IPS DF 6.9 (cell line): ENCODE measurements at places on chromosomes 2 and 18.
A peak's percentile ranks its signal among the peaks of the same experiment; 100 is the strongest.

GRCh38 chr18:23205980-23206379 is 70.7 kb downstream of the CABLES1 start:
- no peak for DNase-seq

DNA sequence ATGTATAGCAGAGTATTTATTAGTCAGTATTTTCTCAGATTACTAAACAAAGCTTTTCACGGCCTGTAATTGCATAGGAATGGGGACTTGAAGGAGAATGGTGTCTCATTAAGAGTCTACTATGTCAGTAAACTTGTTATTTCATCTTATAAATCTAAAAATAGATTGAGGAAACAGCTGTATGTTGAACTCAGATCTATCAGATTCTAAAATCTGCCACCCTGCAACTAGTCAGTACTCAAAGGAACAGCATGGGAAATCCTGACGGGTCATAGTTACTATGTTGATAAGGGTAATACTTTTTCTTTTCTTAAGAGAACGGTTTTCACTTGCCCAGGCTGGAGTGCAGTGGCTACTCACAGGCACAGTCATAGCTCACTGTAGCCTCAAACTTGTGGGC is 70.2 kb upstream of the EMILIN2 start:
- no peak for DNase-seq

DNA sequence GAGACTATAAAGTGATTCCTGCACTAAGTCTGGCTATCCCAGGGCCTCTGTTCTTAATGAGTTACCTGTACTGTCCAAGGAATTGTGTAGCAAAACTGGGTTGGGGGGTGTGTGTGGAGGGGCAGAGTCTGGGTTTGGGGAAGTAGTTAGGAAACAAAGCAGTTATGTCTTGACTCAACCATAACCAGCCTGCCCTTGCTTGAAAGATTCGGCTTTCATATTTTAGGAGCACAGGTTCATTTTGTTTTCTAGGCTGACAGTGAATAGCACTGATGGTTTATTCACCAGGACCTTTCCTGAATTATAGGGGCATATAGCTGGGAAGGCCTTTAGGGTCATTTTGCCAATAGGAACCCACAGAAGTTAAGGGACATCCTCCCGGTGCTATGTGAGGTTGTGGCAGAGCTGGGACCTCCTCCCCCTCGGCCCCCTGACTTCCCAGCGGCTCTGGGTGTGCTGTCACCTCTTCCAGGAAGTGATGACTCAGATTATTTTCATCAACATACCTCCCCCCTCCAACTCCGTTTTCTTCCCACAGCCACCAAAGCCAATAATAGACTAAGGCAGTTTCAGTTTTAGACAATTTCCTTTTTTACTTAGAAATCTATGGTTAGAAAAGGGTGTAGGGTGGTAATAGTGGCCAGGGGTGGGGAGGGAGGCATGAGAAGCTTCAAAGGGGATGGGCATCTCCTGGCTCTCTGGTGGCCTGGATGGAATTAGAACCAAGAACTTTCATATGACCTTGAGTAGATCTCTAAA is 44.8 kb downstream of the SETBP1 start:
- no peak for DNase-seq

DNA sequence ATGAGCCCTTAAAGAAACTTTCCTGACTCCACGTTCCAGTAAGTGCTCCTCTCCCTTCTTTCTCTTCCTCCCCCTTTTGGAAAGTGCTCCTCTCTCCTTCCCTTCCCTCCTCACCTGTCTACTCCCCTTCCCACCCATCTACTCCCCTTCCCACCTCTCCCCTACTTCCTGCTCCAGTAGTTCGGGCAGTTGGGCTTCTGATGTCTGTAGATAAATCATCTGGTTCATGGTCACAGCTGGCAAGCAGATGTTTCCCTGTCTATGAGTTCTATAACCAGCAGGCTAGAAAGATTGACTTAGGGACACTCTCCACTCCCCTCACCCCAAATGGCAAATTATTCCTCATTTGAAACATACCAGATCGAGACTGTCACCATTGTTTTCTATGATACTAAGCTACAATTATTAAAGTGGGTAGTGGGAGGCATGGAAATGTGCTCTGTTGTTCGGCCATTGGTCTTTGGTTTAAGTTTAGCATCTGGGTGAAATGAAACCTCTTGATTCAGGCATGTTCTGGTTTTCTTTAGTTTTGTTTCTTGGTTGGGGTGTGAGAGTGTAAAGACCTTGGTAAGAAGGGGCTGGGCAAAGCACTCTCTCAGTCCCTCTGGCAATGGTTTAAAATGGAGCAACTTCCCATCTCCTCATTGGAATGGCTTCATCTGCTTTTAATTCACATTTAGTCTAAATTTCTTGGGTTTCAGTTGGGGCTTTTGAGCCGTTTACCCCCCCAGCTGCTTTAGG is 413.2 kb upstream of the SPRED2 start:
- DNase-seq, result no peak

- no peak for DNase-seq
Measured at GRCh38 chr2:42249887-42250286, 80.7 kb downstream of the EML4 start.

DNA sequence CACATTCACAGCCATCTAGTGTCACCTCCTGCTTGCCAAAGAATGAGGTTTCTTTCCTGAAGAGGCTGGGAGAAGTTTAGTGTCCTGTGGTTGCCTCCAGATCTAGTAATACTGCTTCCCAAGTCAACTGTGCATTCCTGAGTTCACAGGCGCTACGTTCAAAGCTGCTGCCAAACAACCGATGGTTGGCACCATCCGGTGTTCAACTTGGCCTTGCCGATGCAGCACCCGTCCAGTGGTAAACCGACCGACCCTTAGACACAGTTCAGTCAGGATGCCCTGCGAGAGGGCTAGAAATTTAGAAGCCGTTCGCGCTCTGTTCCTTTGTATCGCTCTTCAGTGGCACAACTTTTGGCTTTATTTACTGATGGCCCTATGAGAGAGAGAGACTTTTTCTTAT is 28.6 kb downstream of the RMC1 start:
- DNase-seq, result no peak

DNA sequence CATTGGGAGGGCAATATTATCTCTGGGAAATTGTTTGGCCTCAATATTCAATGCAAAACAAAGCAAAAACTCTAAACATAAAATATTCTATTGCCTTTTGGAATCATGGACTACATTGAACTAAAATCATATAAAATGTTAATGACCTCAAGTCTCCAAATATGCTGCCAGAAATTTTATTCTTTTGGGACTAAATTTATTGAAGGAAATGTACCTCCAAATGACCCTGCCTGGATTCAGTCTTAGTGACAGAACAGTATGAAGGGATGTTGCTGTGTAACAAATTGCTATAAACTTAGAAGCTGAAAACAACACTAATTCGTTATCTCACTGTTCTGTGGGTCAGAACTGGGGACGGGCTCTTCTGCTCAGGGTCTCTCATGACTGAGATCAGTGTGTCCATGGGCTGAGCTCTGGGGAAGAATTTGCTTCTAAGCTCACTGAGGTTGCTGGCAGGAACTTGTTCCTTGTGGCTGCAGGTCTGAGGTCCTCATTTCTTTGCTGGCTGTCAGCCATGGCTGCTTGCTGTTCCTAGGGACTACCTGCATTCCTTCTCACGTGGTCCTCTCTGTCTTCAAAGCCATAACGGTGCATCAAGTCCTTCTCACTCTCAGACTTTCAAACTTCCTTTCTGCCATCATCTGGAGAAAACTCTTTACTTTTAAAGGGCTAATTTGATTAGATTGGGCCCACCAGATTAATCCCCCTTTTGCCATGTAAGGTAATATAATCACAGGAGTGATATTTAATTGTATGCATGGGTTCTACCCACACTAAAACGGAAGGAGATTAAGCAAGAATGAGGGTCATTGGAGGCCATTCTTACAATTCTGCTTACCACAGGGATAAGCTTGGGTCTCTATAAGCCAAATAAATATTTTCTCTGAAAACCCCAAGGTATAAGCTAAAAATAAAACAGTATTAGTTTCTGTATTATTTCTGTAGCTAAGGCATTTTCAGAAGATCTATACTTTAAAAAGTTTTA is 149.0 kb downstream of the ADCYAP1 start:
- DNase-seq, result no peak

DNA sequence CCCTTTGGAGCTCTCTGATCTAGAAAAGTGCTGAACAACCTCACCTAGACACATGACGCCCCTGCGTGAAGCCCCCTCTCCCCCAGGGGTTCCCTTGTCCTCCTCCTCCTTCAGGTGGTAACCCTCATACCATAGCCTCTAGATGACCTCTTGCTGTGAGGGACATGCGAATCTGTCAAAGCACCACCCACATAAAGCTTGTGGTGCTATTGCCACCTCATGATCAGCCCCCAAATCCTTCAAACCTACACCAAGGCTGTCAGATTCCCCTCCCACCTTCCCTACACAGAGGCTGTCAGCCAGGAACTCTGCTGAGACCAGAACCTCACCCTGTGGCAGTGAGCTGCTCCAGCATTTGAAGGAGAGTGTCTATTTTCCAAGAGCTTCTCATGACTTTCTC is 43.1 kb upstream of the TEX51 start:
- DNase-seq, result no peak

- peak; percentile 35 for DNase-seq
Measured at GRCh38 chr18:55096263-55096951, 137.1 kb upstream of the CCDC68 start.

- DNase-seq, result no peak
Measured at GRCh38 chr18:58221060-58221725, 177.2 kb downstream of the NEDD4L start.

- peak; percentile 41 for DNase-seq
Measured at GRCh38 chr2:206693399-206694137, 24.6 kb downstream of the DYTN start.

DNA sequence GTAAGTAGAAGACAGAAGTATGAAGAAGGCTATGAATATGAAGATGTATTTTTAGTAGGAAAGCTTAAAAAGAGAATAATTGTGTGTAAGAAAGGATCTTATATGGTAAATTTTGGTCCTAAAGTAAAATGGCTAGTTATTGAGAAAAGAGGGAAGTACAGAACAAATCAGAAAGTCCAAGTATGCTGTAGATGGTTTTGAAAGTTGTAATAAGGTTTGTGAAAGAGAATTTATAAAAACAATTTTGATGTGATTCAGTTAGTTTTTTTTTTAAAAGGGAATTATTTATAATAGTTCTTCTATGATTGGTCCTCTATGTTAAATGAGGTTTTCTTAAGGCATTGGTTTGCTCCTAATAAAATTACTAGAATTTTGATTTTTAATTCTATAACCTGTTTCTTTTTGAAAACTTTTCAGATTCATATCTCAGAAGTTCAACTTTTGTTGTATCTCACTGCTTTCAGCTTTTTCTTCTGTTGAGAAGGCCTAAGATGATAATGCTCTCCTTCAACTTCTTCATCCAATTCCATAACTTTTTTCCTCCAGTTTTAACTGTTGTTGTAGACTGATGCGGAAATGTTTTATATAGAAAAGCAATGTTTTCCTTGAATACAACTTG is 322.7 kb downstream of the NOL4 start:
- DNase-seq, result no peak

DNA sequence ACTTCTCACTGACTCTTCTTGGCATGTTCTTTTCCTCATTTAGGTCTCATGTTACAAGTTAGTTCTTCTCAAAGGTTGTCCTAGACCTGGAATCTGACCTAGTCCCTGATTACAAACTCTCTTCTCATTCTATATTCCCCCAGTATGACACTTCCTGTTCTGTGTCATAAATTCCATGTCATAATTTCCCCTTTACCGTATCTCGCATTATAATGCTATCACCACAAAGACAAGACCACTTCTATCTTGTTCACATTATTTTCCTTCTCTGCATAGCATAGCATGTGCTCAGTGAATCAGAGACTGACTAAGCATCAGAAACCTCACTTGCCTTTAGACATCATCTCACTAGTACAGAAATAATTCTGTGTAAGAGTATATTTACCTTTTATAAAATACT is 63.6 kb upstream of the CAVIN2 start:
- DNase-seq, result no peak

- DNase-seq, result no peak
Measured at GRCh38 chr2:3534251-3534814, 15.0 kb upstream of the ADI1 start.

DNA sequence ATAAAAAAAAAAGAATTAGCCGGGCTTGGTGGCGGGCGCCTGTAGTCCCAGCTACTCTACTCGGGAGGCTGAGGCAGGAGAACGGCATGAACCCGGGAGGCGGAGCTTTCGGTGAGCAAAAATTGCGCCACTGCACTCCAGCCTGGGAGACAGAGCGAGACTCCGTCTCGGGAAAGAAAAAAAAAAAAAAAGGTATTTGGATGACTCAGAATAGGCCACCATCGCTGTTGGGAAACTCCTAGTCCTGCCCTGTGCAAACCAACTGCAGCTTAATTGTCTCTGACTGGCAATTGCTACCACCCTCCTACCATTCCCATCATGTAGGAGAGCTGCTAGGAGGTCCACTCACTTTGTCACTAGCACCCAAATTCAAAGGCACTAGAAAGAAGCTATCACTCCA is 43.5 kb downstream of the ATP8B1 start:
- DNase-seq, result no peak

DNA sequence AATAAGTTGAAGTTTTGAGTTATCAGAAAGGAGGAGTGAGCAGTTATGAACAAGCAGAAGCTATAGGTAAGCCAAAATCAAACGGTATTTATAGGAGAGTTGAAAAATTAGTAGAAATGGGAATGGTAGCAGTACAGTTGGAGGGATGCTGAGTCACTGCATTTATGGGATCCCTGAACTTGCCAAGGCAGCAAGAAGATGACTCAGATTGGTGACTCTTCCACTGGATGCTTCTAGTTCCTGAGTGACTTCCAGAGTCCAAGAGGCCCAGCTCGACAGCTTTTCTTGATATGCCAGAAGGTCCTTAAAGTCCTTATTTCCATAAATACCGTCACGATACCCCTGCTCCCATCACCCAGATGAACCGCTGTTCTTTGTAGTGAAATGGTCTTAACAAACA is 31.1 kb upstream of the ACTR3 start:
- no peak for DNase-seq

GRCh38 chr18:45335282-45336043 is 279.8 kb upstream of the SLC14A2 start:
- DNase-seq, result no peak

GRCh38 chr2:10668402-10669012 is 21.3 kb downstream of the NOL10 start:
- DNase-seq, result peak; percentile 35

DNA sequence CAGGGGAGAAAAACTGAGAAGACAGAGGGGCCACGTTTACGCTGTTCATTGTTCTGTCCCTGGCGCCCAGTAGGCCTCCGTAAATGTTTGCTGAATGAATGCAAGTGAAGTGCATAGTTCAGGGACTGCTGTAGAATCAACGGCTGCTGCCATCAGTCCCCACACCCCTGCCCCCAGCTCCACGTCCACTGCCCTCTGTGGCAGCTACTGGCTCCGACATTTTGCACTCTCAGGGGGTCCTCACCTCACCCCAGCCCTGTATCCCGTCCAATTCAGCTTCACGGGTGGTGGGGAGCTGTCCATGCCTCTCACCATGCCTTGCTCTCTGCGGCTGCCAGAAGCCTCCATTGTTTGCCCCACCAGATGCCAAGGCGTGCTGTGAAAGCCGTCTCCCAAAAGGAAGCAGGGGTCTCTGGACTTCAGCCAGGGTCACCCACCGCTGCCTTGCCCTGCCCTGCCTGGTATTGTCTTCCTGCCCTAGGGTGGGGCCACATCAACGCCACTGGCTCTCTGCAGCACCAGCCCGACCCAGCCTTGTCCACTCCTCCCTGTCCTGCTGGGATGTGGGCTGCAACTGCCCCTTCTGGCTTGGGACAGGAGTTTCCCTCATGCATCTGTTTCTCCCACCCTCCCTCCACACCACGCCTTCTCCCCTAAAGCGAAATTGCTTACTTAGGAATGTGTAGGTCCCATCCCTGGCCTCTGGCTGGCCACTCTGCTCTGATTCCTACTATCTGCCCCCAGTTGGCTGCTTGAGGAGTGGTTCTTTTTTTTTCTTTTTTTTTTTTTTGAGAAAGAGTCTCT is 86.0 kb downstream of the RHOB start:
- DNase-seq, result no peak

- DNase-seq, result no peak
Measured at GRCh38 chr2:42274863-42275262, 86.2 kb downstream of the COX7A2L start.
